D721Med (cell line): ENCODE measurements at places on chromosomes 1 and 21.

DNA sequence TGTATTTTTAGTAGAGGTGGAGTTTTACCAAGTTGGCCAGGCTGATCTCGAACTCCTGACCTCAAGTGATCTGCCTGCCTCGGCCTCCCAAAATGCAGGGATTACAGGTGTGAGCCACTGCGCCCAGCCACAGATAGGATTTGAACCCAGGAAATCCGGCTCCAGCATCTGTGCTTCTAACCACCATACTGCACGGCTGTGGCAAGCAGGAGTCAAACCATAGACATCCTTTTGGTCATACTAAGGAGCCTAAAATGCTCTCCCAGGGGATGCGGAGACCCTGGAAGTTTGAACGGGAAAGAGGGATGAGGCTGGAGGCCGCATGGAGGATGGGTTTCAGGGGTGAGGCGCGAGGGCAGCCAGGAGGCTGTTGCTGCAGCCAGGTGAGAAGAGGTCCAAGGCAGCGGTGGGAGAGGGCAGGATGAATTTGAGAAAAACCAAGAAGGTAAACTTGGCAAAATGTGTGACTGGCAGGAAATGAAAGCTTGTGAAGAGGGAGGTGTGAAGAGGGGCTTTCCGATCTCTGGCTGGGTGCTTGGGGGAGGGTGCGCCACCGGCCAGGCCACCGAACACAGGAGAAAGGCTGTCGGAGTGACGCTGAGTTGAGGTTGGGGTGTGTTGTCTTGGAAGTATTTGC lies 24.0 kb upstream of the CDK18 start:
- no peak for DNase-seq

DNA sequence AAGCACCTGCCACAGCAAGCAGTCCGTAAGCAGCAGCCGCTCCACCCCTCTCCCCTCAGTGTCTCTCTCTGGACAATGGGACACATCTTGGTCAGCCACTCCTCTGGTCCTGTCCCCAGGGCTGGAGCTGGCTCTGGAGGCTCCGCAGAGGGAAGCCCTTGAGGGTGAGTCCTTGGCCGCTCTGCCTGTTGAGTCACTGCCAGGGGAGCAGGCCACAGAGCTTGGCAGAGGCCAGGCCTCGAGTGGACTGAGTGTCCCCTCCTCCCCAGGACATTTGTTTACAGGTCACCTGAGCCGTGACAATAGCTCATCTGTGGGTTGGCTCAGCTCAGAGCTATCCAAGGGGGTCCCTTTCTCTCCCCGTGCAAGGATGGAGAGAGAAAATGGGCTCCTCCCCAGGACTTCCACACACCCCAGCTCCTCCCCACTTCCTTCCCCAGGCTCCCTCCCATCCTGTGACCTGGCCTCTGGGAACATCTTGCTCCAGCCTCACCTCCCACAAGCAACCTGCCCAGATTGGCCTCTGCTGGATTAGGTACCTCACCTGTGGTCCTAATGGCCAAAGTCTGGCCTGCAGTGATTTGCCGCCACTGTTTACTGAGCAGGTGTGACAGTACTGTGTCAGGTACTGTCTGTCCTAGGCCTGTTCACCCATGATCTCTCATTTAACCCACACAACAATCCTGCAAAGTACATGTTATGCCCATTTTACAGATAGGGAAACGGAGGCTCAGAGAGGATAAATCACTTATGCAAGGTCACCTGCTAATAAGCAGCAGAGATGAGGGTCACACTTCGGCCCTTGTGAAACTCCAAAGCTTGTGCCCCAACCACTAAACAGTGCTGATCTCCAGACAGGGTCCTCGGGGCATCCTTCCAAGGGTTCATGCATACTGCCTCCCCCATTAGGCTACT lies 4.8 kb downstream of the FAM131C start:
- DNase-seq, result no peak

DNA sequence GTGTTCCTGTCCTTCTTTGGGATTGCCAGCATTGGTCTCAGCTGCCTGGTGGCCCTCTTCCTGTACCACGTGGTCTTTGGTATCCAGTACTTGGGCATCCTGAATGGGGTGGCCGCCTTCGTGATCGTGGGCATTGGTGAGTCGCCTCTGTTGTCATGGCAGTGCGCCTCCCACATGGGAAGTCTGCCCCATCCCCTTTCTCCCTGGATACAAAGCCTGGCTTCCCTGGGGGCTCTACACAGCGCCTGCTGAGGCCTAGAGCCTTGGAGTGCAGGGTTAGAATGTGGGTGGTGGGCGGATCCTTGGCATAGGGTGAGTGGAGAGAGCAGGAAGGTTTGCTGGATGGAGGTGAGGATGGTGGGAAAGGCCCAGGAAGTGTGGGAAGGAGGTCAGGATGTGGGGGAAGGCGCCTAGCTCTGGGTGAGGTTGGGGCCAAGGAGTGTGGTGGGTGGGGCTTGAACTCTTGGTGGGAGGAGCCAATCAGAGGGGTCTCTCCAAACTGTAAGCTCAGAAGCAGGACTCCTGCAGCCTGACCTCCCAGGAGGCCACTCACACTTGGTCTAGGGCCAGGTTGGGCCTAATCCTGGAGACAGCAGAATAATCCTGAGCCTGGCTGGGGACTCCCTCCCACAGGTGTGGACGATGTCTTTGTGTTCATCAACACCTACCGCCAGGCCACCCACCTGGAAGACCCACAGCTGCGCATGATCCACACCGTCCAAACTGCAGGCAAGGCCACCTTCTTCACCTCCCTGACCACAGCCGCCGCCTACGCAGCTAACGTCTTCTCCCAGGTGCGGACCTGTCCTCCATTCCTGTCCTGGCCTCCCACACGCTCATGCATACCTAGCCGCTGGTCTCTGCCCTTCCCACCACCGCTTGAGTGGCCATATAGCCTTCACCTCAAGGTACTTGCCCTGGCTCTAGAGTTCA lies 36.7 kb downstream of the DISP3 start:
- no peak for DNase-seq

- no peak for DNase-seq
Measured at GRCh38 chr1:8682573-8682972, 134.9 kb downstream of the RERE start.

DNA sequence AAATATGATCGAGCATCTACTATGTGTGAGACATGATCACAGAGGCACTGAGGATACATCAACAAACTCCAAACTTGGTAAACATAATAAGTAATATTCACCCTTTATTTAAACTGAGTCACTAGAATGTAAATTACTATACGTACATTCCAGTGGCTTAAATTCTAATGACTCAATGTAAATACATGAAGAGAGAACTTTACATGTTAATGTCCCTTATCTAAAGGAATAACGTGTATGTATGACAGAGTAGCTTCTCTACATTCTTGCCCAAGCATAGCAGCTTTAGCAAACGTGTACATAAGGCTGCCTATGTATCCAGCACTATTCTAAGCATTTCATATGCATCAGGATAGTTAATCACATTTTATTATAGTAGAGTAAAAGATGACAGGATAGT lies 111.8 kb upstream of the CYYR1 start:
- DNase-seq, result no peak

DNA sequence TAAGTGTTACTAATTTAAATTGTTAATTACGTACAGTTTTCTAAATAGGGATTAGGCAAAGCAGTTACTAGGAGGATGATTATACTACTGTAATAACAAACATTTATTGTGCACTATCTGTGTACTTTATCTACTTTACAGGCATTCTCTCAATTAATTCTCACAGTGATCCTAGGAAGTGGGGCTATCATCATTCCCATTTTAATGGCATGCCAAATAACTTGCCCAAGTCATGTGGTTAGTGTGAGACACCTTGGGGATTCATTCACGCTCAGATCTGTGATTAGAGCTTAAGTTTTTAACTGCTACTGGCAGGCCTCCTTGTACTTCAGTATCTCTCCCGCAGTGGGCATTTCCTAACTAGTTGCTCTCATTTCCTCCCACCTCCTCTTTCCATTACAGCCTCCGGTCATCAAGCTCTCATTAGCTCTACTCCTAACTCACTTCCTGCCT lies 11.5 kb downstream of the PHLDA3 start:
- DNase-seq, result no peak

- no peak for DNase-seq
Measured at GRCh38 chr1:167955915-167956314, 19.0 kb upstream of the MPC2 start.

DNA sequence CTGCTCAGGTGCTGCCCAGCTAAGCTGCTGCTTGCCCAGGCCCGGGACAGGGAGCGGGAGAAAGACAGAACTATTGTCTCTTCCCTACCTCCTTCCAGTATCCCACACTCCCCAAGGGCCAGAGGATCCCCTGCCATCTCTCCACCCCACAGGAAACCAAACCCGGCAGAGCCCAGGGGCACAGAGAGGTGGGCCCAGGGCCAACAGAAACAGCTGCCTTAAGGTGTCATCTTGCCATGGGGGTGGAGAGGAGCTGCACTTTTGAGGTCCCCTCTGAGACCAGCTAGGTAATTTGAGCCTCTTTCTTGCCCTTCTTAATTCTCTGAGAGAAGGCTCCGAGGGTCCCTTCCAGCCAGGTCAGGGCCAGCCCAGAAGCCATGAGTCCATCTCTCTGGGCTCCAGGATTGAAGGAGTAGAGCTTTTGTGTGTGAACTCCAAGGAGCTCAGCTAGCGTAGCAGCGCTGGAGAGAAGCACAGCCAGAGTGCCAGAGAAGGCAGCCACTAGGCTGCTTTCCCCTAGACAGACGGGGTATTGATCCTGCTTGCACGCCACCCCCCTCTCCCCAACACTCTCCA lies 9.7 kb upstream of the GPR61 start:
- no peak for DNase-seq

- no peak for DNase-seq
Measured at GRCh38 chr1:107795441-107795840, 169.5 kb downstream of the VAV3 start.

DNA sequence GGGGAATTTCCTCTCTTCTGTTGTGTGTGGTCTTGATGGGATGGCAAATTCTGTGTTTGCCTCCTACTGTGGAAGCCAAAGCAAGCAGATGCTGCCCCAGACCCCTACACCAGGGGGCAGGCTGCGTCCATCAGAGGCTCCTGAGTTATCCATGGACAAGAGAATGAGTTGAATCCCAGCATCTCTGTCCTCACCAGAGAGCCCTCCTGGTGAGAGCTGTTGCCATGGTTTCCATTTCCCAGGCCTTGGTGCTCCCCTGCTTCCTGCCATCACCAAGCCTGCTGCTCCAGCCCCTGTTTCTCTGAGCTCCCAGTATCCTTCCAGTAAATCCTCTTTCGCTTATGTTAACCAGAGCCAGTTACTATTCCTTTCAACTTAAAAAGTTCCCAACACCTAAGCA lies 20.4 kb upstream of the GNG12 start:
- DNase-seq, result no peak

GRCh38 chr21:34834852-34835501 lies 166.2 kb downstream of the CLIC6 start:
- DNase-seq, result no peak

DNA sequence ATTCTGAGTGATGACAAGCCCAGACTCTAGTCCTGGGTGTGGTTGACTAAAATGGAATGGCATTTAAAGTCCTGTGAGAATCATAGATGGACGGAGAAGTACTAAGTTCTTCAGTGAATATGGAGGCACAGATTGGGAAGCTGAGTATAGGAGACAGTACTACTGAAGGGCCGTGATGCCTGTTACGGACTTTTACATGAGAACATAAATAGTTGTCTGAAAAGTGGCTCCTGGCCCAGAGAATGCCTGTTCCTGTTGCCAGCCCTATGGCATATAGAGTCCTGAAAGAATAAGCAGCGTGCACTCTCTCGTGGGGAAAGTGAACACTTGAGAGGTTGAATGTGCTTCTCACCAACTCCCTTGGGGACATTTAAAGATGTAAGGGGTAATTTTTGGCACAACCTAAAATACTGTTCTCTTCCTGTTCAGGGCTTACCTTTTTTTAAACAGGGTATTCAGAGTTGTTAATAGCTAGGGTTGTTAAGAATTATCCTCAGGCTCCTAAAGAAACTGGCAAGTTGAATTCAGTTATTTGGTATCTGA lies 20.4 kb downstream of the CCT8 start:
- DNase-seq, result no peak

DNA sequence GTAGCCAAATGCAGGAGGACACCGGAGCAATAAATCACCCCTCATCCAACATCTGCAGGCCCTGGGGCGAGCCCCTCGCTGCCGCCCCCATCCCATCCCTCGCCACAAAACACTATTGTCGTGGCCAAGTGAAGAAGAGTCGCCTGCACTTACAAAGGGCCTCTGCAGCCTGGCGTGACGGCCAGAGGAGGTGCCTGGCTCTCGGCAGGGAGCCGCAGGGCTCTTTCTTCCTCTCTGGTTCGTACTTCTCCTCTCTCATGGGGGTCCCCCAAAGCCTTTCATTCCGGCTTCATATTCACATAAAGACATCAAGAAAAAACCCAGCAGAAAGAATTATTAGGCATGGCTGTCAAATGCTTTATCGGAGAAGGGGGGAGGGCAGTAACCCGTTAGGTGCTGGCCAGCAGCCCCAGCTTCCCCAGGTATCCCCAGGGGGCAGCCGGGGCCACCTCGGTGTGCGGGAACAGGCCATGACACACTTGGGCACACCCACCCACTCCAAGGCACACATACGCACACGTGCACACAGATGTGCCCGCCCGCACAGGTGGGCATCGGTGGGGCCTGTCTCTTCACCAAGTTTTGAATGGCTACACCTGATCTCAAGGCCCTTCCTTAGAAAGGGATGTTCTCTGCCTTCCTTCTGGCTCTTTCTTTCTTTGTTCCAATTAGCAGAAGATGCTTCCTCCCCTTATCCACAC lies 149.1 kb downstream of the PRDM16 start:
- DNase-seq, result no peak

GRCh38 chr21:42986125-42986783 lies 11.9 kb downstream of the PKNOX1 start:
- DNase-seq, result no peak

- no peak for DNase-seq
Measured at GRCh38 chr1:150563340-150564038, 14.3 kb downstream of the ADAMTSL4 start.

DNA sequence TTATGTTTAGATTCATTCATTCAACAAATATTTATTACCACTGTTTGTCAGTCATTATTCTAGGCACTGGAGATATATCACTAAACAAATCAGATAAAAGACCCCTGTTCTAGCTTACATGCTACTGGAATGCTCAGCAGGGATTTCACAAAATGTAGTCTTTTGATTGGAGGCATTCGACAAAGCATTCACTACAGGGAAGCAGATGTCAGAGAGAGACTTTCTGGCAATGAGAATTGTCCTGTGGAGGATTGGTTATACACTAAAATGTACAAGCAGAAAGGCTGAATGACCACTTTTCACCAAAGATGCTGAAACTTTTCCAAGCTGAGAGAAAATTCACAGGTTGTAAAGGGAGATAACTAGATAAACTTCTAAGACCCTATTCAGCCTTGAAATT lies 57.7 kb downstream of the SCMH1 start:
- DNase-seq, result no peak

- no peak for DNase-seq
Measured at GRCh38 chr1:39590546-39590945, 14.0 kb upstream of the PABPC4 start.

DNA sequence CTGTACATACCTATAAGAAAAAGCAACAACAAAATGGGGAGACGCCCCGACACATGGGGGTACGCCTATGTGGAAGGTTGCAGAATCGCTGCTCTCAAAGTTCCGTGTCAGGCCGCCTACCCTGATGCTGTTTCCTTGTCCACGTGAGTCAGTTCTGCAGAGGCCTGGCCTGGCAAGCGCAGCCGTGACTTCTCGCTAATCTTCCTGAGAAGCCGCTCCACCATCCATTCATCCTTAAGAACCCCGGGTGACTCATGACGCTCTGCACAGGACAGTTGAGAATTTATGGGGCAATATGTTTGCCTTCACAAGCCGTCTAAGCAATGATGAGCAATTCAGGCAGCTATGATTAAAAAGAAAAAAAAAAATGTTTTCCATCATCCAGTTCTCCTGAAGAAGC lies 122.3 kb upstream of the TMPRSS2 start:
- DNase-seq, result no peak
